IPS-NIHi11 (cell line): ENCODE measurements at places on chromosomes 2 and 18.

DNA sequence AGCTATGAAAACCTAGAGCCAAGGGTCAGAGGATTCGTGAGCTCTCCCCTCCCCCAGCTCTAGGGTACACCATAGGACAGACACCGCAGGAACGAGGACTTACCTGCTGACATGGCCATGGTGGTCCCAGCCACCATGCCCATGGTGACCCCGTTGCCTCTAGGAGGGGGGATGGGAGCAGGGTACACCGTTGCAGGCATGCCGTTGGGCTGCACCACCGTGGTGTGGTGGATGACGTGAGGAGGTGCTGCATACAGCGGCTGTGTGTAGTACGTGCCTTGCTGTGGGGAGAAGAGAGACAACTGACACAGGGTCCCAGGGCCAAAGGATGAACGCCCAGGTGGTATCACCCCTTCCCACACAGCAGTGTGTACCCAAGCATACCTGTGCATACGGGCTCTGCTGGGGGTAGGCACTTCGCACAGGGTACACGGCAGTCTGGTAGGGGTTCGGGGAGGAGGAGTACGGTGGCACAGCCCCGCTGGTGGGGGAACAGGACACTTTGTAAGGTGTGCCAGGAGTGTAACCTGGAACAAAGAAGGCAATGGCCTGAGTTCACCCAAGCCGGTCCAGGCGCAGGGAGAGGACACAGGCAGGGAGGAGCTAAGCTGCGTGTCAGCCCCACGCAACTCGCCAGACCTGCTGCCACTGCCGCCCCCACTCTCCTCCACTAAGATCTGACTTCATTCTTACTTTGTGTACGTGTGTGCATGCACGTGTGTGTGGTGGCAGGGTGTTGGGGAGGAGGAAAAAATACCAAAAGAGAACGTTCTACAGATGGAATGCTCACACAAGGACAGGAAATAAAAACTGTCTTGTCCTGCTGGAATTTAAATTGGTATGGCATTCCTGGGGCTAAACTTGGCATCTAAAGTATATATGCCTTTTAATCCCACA, 37.8 kb downstream of the FAM168B start:
- no peak for DNase-seq

DNA sequence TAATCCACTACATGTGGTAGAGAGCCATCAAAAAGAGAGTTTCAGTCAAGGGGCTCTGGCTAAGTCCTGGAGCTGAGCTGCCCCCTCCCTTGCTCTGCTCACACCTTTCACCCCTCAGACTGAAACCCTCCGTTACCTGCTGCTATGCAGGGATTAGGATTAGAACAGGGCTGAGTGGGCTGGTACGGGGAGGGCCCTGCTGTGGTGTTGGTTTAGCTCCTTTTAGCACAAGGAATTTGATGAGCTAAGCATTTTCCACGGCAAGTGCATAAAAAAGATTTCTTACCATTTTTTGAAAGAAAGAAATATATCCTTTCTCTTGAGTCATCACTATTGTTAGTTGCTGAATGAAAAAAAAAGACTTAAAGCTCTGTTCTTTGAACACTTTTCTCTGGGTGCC, 46.3 kb downstream of the TCF7L1 start:
- peak; percentile 44 for DNase-seq

- DNase-seq, result no peak
Measured at GRCh38 chr2:186551323-186552050, 38.4 kb upstream of the ITGAV start.

DNA sequence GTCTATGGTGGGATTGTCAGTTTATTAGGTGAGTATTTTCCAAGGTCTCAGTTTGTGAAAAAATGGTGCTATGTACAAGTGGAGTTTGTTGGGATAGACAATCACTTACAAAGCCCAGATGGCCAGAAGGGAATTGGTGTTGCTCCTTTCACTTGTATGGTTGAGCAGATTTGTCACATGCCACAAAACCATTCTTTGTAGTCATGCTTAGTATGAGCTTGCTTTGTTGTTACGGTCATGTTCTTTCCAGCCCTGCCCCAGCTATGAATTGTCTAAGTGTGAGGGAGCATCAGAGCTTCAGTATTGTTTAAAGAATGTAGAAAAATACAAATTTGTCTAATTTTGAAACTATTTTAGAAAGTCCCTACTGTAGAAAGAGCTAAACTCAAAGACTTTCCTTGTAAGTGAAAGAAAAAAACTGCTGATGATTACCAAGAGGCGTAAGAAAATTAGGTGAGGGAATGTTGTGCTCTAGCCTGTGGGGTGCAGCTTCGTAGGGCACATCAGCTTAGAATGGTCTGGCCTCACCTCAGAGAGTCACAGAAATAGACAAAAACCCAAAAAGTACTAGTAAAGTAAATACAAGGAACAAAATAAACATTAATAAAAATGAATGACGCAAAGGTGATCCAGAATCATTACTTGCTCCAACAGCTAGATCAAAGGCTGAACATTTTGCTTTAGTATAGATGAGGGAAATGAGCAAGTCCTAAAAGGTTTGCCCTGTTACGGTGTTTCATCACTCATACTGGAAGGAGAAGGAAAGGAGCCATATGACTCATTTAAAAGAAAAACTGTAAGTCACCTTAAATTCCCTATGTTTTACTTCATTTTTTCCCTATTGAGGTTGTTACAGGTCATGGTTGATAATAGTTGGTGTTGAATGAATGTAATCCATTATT, 9.2 kb downstream of the TGIF1 start:
- DNase-seq, result no peak

GRCh38 chr2:5539282-5540165, 152.7 kb upstream of the SOX11 start:
- peak; percentile 50 for DNase-seq
